ENCODE measurements at places on chromosomes 12 and 14.

DNA sequence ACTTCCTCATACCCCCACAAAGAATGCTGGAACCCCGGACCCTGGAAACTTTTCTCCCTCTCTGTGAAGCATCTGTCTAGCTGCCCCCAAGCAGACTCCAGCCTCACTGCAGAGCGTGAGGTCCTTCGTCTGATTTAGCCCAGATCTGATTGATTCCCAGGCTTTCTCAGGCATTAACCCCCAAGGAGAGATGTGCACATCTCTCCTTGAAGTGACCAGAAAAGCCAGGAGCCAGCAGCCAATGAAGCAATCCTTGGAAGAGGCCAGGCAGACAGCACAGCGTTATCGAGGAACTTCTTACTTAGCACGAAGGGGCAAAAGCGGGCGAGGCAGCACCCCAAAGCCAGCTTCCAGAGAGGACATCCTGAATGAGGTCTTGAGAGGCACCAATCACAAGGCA lies 100.7 kb downstream of the ZFP36L1 start:
- no peak for DNase-seq

DNA sequence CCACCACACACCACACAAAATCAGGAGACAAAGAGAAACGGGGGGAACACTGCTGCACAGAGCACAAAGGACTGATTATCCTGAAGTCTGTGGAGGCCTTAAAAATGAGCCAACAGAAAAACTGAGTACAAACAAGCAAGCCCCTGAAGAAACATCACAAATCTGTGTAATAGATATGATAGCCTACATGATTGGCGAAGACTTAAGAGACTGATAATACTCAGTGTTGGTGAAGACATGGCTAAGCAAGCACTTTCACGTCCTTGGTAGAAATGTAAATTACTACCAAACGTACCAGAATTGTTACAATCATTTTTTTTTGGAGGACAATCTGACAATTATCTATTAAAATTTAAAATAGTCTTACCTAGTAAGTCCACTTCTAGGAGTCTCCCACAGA lies 74.6 kb downstream of the NINJ2 start:
- DNase-seq, result no peak

GRCh38 chr12:90999527-90999926 lies 5.2 kb downstream of the EPYC start:
- DNase-seq, result no peak

- DNase-seq, result no peak
These were observed 81.2 kb downstream of the BTG1 start for GRCh38 chr12:92064422-92064821.

GRCh38 chr12:46430340-46430948 lies 57.9 kb upstream of the SLC38A2 start:
- no peak for DNase-seq

GRCh38 chr12:130461447-130461815 lies 123.7 kb downstream of the PIWIL1 start:
- no peak for DNase-seq

DNA sequence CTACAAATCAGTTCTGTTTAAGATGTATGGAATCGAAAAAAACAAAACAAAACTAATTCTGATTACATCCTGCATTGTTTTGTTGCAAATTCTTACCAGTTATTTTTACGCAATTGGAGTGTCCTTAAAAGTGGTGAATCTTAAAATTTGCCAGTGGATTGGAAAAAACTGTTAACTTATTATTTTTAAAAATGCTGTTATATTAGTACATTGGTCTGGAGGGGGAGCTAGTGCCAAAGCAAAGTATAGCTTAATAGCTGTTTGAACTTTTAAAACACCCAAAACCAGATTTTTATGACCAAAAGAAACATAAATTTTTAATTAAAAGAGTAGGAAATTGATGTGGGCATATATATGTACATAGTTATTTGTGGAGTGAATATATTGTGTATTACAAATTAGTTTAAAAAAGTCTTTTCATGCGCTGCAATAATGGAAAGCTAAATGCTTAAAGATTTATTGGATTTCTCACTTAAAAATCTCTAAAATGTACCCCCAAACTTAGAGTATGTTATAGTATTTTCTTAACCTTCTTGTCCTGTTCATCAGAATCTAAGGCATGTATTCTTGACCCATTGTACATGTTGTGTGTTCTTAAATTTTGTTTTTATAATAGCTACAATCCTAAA lies 2.5 kb downstream of the FUT8 start:
- DNase-seq, result peak; percentile 44

GRCh38 chr12:122094735-122095631 lies 16.4 kb downstream of the MLXIP start:
- no peak for DNase-seq

DNA sequence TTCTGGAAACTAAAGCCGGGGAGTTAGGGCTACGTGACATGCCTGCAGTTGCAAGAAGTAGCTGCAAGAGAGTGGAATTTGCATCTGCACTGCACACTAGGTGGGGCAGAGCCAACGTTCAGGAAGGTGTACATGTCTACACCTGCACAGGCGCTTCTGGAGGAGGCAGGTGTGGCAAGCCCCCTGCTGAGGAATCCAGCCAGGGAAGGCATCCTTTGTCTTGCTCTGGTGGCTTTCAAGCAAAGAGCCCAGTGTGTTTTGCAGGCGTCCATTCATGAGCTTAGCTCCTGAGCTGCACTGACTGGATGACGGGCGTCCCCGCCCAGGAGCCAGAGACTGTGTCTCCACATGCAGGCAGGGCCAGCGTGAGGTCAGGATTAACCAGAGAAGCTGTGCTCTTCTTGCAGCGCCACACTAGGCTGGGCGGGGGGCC lies 116.3 kb downstream of the ZFP36L1 start:
- no peak for DNase-seq

DNA sequence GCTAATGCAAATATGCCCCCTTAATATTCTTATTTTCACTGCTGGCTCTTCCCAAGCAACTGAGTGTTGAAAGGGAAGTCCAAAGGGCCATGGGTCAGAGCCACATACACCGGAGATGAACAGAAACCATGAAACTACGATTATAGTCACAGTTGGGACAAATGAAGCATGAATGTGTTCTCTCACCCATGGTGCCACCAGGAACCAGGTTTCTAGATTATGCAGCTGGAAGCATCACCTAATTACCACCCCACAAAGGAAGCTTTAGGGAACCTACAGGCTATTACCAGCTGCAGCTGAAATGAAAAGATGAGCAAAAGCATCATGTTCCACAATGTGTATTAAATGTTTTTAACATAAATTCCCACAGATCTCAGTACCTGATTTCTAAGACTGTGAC lies 15.4 kb downstream of the TMTC1 start:
- no peak for DNase-seq

DNA sequence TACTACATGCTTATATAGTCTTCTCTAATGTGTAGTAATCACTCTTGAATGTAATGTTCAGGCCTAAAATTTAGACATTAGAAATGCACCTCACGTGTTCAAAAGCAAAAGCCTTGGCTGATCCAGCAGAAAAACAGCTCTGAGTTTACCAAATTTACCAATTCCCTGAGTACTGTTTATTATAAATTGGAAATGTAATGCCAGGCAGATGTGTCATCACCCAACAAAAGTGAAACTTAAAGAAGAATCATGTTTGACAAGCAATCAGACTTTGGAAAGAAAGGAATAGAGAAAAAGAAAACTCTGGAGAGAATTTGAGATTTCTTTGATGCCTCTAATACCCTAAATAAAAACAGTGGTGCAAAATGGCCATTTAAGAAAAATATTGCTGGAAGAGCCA lies 26.5 kb upstream of the STRAP start:
- no peak for DNase-seq

DNA sequence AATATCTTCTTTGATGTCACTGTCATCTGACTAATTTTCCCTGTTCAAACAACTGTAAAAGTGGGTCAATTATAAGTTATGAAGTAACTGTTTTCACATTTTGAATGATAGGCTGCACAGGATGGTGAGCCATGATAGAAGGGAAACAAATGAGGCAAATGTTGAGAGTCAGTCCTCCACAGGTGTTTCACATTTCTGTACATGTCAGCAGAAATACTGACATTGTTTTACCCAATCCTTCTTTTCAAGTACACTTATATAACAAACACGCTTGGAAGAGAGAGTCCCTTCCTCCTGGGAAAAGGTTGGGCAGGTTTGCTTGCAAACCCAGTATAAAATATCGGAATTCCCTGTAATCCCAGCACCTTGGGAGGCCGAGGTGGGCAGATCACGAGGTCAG lies 1251.5 kb downstream of the SLC16A7 start:
- no peak for DNase-seq

DNA sequence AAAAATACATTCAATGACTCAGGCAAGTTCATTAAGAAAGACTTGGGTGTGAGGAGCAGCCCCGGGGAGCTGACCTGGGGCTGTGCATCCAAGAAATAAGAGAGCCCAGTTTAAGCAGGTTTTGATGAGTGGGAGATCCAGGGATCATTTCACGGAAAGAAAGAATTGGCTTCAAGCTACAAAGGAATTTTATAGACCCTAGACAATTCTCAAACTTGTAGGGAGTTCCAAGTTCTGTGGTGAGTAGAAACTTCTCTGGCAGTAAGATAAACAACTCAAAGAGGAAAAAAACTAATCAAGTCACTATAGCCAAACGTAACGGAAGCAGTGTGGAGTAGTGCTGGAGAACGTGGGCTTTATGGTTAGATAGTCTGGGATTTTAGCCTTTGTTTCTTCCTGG lies 175.7 kb upstream of the DDHD1 start:
- DNase-seq, result no peak

DNA sequence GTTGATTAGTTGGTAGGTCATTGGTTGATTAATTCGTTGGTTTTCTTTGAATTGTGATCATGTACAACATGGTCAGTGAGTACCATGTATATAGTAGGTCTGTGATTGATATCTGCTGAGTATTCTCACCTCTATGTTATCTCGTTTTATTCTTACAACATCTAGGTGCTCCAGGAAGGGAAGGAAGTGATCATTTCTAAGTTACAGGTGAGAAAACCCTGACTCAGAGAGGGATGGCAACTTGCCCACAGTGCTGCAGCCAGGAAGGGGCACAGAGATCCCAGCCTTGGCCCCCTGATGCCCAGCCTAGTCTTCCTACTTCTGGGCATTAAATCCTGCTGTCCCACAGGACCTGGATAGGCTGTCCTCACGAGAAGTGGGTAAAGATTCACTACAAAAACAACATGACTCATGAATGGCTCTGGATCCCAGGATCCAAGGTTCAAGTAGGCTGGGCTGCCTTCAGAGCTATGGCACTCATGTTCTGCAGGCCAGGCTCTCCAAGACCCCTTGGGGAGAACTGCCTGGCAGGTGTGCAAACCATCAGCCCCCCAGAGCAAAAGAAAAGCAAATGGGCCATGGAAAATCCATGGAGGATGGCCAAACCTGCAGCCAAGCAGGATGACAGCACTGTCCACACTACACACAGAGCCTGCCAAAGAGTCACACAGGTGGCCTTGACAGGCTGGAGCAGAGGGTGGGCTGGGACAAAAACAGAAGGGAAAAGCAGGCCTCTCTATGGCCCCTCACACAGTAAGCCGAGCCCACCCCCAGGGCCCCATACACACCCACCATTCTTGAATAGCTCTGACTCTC lies 146.2 kb downstream of the BCL11B start:
- DNase-seq, result no peak

DNA sequence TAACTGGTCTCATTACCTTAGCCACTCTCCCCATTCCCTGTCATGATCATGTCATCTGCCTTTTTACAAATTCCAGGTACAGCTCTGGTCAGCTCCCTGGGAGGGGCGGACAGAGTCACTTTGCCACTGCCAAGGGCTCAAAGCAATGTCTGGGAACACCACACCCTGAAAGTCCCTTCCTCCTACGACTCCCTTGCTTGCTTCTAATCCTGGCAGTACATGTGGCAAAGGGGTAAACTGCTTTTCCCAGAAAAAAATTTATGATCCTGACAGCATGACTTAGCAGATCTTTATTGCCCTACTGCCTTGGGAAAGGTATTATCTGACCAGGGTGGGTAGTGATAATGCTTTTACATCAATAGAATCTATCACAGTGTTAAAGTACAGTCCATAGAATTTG lies 376.0 kb upstream of the PDE3A start:
- no peak for DNase-seq

DNA sequence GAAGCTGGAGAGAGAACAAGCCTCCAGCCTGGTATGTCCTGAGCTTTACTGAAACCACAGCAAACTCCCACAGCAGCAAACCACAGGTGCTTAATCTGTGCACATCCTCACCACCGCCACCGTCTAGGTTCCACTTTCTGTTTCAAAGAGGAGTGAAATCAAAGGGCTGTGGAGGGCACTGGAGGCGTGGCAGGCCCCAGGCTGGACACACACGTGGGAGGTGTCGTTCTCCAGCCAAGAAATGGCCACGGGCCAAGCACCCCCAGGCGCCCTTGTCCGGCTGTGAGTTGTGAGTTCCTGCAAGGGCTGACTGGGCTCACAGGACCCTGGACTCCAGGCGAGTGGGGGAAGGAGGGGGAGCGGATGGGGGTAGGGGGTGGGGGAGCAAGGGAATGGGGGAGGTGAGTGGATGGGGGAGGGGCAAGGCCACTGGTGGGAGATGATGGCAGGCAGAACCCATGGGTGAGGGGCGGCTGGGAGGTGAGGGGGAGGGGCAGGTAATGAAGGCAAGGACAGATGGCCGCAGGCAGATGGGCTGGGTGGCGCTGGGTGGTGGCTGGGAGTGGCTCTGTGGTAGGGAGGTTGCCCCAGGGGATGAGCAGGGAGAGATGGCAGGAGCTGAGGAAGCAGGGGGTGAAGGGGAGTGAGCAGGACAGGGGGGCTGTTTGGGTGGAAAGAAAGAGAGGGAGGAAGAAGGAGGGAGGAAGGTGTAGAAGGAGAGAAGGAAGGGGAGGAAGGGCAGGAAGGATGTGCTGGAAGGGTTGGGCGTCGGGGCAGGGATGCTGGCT lies 86.7 kb downstream of the NCOR2 start:
- DNase-seq, result peak; percentile 85

DNA sequence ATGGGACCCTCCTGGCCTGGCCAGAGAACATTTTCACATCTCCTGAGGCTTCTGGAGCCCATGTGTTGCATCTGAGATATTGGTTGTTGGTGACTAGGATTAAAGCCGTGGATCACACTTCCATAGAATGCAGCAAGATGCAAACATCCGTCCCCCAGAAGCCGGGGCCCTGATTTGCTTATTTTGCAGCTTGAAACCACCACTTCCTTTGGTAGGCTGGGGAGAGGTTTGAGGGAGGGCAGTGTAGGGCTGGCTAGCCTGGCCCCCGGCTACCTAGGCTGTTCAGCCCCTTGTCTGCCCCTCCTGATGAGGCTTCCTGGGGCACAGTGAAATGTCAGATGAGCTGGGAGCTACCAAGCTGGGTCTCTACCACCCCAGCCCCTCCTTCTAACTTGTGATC lies 209.7 kb upstream of the PWP1 start:
- no peak for DNase-seq

GRCh38 chr12:50580436-50580835 lies 75.7 kb downstream of the DIP2B start:
- DNase-seq, result no peak

DNA sequence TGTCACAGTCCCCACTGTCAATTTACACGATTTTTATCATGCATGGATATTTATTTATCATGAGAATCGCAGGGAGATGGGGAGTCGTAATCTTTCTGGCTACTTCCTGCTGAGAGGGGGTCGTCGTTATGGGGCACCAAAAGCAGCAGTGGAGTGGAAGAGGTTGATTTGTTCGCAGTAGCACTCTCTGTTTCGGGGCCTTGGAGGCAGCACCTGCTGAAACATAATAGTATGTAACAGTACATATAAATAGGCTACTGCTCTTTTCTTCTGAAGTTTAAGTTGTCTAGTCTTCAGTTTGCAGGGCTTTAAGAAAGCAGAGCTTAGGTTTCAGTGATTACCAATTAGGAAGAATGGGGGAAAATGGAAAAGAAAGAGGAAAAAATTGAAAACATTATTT lies 3.8 kb downstream of the SOAT2 start:
- DNase-seq, result no peak
